ENCODE measurements at places on chromosomes 2 and 18. TPM values are rescaled to one million over a fixed set of nuclear protein-coding genes. Genes with fewer than 3 reads are reported as not detected.

DNA sequence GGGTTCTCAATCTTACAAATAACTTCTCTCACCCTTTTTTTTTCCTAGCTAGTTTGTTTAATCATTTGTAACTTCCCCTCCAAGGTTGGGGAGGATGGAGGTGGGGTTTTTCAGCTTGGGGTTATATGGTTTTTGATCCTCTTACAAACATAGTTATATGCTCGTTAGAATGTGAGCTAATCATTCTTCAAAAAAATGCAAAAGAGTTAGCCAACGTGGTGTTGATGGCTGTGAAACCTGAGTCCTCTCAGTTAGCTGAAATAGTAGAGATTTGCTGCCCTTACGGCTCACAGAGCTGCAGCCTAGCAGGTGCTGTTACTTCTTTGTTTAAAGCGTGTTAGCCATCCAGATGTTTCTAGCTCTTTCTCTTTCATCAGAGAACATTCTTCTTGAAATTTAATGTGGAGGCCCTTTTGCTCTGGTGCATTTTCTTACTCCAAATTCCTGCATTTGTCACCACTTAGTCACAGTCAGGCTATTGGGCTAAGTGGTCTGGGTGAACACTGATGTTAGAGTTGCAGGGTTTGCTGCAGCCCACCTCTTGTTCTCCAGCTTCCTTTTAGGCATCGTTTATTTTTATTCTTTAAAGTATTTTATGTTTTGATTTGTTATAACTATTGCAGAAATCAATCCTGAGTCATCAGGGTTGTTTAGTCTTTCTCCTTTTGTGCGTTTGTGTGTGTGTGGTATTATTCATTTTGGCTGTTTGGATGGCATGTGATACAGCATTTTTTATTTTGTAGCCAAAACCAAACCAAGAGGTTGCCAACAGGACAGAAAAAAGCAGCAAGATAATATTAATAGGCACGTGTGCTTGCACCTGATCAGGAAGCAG is 41.1 kb downstream of the LIMS1 start:
- no peaks in the 10 kb centered on the region for H3K4me1 ChIP-seq
- DNase-seq: no peak
- H3K36me3 ChIP-seq: no peaks in the 10 kb centered on the region
- H3K27ac ChIP-seq: no peak overlapping the region

- H3K27me3 ChIP-seq: peaks cover 39% of the 10 kb centered on the region
- peak within 1 kb of the TSS; percentile 24 for H3K4me3 ChIP-seq
- H3K36me3 ChIP-seq: no peaks in the 10 kb centered on the region
- H3K4me1 ChIP-seq: no peaks in the 10 kb centered on the region
- no peak for DNase-seq
Measured at GRCh38 chr18:37565101-37565976, at the start of gene CELF4. TSS of gene CELF4 (minus strand) at chr18:37565798.

GRCh38 chr2:217353591-217353990 is 493.7 kb upstream of the TNP1 start:
- H3K36me3 ChIP-seq: no peaks in the 10 kb centered on the region
- DNase-seq: no peak
- no peaks in the 10 kb centered on the region for H3K27me3 ChIP-seq
- no peak overlapping the region for H3K4me3 ChIP-seq
- no peak overlapping the region for H3K27ac ChIP-seq
- no peaks in the 10 kb centered on the region for H3K4me1 ChIP-seq

RAB12 gene
- total RNA-seq: 11.2 TPM

DNA sequence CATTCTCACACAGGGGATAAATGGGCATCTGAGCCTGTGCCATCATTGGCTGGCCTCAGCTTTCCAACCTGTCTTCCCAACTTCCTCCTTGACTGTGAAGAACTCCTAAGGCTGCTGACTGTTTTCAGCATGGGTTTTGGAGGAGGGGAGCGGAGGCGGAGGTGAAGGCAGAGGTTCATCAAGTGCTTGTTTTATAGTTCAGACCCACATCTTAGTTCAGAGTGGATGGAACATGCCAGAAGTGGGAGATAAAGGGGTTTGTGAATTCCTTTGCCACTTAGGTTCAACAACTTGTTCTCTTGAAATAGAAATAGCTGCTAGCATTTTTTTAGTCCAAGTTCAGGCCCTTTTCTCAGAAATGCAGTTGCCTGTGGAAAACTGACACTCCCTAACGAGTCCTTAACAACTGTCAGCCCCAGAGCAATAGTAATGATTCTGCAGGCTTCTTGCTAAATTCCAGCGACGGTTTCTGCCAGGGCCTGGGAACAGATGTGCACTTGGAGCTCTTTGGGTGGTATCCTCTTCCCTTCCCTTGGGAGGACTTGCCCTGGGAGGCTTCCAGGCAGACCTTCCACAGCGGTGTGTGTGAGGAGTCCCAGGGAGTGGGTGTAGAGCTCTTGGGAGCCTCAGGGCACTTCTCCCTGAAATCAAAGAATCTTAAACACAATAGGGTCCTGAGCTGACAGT is 30.1 kb upstream of the ITGA6 start:
- no peak overlapping the region for H3K4me3 ChIP-seq
- no peak for DNase-seq
- no peaks in the 10 kb centered on the region for H3K27me3 ChIP-seq
- H3K27ac ChIP-seq: no peak overlapping the region
- H3K36me3 ChIP-seq: no peaks in the 10 kb centered on the region

DNA sequence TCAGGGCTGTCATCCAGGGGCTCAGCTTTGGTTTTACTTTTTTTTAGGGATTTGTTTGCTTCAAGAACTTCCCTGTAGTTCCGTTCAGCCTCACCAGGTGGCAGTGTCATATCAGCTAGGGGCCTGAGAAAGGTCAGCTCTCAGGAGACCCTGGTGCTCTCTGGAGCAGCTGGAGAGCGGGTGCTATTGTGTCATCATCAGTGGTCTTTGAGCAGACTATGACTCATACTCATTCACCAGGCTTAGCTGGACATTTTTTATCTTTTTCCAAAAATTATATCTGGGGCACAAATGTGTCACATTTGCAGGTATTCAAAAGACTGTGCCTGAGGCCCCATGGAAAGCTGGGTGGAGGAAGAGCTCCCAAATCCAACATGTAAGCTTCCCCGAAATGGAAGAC is 24.4 kb downstream of the ZNF892 start:
- H3K4me3 ChIP-seq: no peak overlapping the region
- no peak overlapping the region for H3K27ac ChIP-seq
- DNase-seq: peak; percentile 74
- no peaks in the 10 kb centered on the region for H3K4me1 ChIP-seq

LIMS4 gene
- total RNA-seq: 1.2 TPM

DNA sequence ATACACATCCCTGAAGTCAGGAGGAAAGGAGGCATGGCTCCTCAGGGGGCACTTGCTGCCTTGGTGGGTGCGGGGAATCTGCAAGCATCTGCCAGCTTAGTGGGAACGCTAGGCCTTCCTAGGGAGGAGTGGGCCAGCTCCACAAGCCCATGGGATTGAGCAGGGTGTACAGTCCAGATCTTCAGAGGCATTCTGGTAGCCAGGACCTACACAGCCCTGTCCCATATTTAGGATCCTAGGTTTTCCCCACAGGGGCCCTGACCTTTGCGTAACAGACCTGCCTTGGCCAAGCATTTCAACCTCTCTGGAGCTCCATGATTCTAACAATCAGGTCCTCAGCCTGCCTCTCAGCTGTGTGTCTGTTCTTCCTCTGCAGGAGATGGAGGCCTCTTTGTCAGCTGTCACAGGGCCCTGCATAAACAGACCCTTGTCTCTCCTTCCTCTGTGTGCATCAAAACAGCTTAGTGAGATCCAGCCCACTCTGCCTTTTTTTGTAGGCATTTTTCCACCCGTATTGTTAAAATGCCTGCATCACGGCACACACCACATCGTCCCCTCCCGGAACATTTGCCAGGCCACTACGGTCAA is 140.2 kb upstream of the NDUFV2 start:
- no peaks in the 10 kb centered on the region for H3K36me3 ChIP-seq
- DNase-seq: no peak
- no peak overlapping the region for H3K27ac ChIP-seq
- no peak overlapping the region for H3K4me3 ChIP-seq

- DNase-seq: no peak
- no peaks in the 10 kb centered on the region for H3K4me1 ChIP-seq
- H3K4me3 ChIP-seq: no peak overlapping the region
- H3K27ac ChIP-seq: no peak overlapping the region
- no peaks in the 10 kb centered on the region for H3K27me3 ChIP-seq
Measured at GRCh38 chr2:122129399-122129798, 373.9 kb downstream of the TSN start.

GRCh38 chr18:59448546-59448945 is 89.5 kb upstream of the LMAN1 start:
- H3K27me3 ChIP-seq: no peaks in the 10 kb centered on the region
- no peak overlapping the region for H3K27ac ChIP-seq
- no peak for DNase-seq
- H3K36me3 ChIP-seq: no peaks in the 10 kb centered on the region
- H3K4me3 ChIP-seq: no peak overlapping the region
- H3K4me1 ChIP-seq: no peaks in the 10 kb centered on the region

SLC4A5 gene
- 0.45 TPM for total RNA-seq

C2orf80 gene
- total RNA-seq: not detected

DNA sequence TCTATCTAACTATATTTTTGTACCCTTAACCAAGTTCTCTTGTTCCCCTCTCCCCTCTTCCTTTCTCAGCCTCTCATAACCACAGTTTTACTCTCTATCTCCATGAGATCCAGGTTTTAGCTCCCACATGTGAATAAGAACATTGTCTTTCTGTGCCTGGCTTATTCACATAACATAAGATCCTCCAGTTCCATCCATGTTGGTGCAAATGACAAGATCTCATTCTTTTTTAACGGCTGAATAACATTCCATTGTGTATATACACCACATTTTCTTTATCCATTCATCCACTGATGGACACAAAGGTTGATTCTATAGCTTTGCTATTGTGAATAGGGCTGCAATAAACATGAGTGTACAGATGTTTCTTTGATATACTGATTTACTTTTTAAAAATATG is 83.9 kb upstream of the TMEM178A start:
- H3K27me3 ChIP-seq: no peaks in the 10 kb centered on the region
- no peak overlapping the region for H3K4me3 ChIP-seq
- H3K27ac ChIP-seq: no peak overlapping the region
- H3K36me3 ChIP-seq: no peaks in the 10 kb centered on the region
- H3K4me1 ChIP-seq: no peaks in the 10 kb centered on the region

GRCh38 chr2:46034535-46034934 is 262.7 kb upstream of the EPAS1 start:
- no peak overlapping the region for H3K27ac ChIP-seq
- no peaks in the 10 kb centered on the region for H3K36me3 ChIP-seq
- no peak for DNase-seq
- H3K27me3 ChIP-seq: no peaks in the 10 kb centered on the region
- peaks cover 4% of the 10 kb centered on the region for H3K4me1 ChIP-seq

GRCh38 chr2:109411640-109412325 is 202.0 kb downstream of the SEPTIN10 start:
- no peaks in the 10 kb centered on the region for H3K4me1 ChIP-seq
- no peaks in the 10 kb centered on the region for H3K36me3 ChIP-seq
- no peak overlapping the region for H3K27ac ChIP-seq
- no peak for DNase-seq
- H3K27me3 ChIP-seq: no peaks in the 10 kb centered on the region

GRCh38 chr2:183709829-183710228 is 585.6 kb downstream of the NUP35 start:
- H3K27ac ChIP-seq: no peak overlapping the region
- no peak for DNase-seq
- no peaks in the 10 kb centered on the region for H3K27me3 ChIP-seq
- H3K4me3 ChIP-seq: no peak overlapping the region

DNA sequence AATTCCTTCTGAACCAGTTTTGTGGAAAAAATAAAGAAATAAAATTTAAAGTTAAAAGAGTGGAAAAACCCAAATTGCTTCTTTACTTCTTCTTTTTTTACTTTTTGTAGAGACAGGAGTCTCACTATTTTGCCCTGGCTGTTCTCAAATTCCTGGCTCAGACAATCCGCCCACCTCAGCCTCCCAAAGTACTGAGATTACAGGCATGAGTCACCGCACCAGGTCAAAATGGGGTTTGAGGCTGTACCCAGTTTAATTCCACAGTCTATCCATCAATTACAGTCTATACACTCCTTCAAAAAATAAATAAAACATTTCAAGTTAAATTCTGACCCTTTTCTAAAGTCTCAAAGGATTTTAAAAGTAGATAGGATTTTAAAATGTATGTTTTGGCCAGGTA is 120.3 kb downstream of the FAM161A start:
- H3K27ac ChIP-seq: no peak overlapping the region
- no peaks in the 10 kb centered on the region for H3K27me3 ChIP-seq
- H3K4me1 ChIP-seq: no peaks in the 10 kb centered on the region
- no peak overlapping the region for H3K4me3 ChIP-seq
- no peak for DNase-seq

AUP1 gene
- 212 TPM for total RNA-seq

TUBA4B gene
- not detected for total RNA-seq

IGFBP5 gene
- total RNA-seq: 68.2 TPM

- DNase-seq: peak; percentile 32
- H3K27ac ChIP-seq: no peak within 1 kb of the TSS
- peaks cover 13% of the 10 kb centered on the region for H3K27me3 ChIP-seq
- no peaks in the 10 kb centered on the region for H3K36me3 ChIP-seq
- H3K4me3 ChIP-seq: peak within 1 kb of the TSS; percentile 46
Measured at GRCh38 chr18:33440060-33441043, at the start of gene CCDC178. TSS of gene CCDC178 (minus strand) at chr18:33440721. CDS start at chr18:33412088, 28,633 bp downstream.

DNA sequence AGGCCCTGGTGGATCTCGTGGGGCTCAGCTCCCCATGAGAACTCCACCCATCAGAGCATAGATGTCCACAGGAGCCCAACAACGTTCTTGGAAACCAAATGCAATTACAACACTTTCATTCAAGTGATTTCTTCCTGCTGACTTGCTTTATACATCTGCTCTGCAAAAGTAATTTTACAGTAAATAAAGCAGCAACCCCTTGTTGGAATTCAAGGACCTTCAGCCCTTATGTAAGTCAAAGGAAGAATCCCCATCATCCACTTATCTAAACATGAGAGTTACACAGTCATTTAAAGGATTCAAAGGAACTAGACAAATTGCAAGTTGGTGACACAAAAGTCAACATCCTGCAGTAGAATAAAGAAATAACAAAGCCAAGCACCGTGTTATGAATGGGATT is 17.1 kb upstream of the ANTXR1 start:
- H3K4me1 ChIP-seq: no peaks in the 10 kb centered on the region
- no peaks in the 10 kb centered on the region for H3K27me3 ChIP-seq
- no peak overlapping the region for H3K4me3 ChIP-seq
- no peak for DNase-seq
- no peaks in the 10 kb centered on the region for H3K36me3 ChIP-seq
- no peak overlapping the region for H3K27ac ChIP-seq

GRCh38 chr2:72316774-72317173 is 169.1 kb upstream of the CYP26B1 start:
- H3K27ac ChIP-seq: no peak overlapping the region
- no peaks in the 10 kb centered on the region for H3K36me3 ChIP-seq
- no peak for DNase-seq

- H3K4me3 ChIP-seq: no peak overlapping the region
- H3K4me1 ChIP-seq: no peaks in the 10 kb centered on the region
Measured at GRCh38 chr18:24999650-25000267, 352.2 kb downstream of the ZNF521 start.

STRADB gene
- total RNA-seq: 50.9 TPM

- H3K4me3 ChIP-seq: no peak overlapping the region
- H3K4me1 ChIP-seq: no peaks in the 10 kb centered on the region
- H3K36me3 ChIP-seq: no peaks in the 10 kb centered on the region
- H3K27ac ChIP-seq: no peak overlapping the region
- no peaks in the 10 kb centered on the region for H3K27me3 ChIP-seq
Measured at GRCh38 chr18:13791181-13791580, 32.8 kb upstream of the MC5R start.

GRCh38 chr18:11860594-11861450 is 9.6 kb downstream of the CHMP1B start:
- DNase-seq: no peak
- no peak overlapping the region for H3K4me3 ChIP-seq
- no peak overlapping the region for H3K27ac ChIP-seq
- H3K36me3 ChIP-seq: no peaks in the 10 kb centered on the region
- H3K4me1 ChIP-seq: no peaks in the 10 kb centered on the region

NFU1 gene
- 62.0 TPM for total RNA-seq

DYNAP gene
- total RNA-seq: not detected

ADRA2B gene
- 0.54 TPM for total RNA-seq
